Fibroblast of the aortic adventitia (primary cell): ENCODE measurements at places on chromosomes 2 and 18. TPM values are rescaled to one million over a fixed set of nuclear protein-coding genes. Genes with fewer than 3 reads are reported as not detected.

CFAP65 gene
- not detected in 2 replicates for total RNA-seq

SETBP1 gene
- total RNA-seq, result 10.5 and 15.0 TPM in 2 replicates

GRCh38 chr2:53941749-53942148, 29.0 kb downstream of the PSME4 start:
- DNase-seq, result no peak

DNA sequence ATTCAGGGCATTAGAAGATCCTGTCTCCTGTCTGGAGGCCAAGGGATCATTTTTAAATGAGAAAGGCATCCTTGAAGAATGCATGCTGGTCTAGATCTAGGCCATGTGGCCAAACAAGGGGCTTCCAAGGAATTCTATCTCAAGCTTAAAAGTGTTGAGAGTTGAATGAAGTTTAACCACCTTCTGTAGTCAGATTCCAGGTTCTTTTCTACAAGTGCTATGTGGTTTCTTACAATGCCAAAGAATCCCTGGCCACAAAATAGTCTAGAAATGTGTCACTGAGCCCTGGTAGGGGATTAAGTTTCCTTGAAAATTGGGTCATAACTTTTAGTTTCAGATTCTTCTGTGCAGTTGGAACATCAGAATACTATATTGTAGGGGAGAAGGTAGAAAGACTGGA, 640.7 kb upstream of the ACVR2A start:
- peak; percentile 72 for DNase-seq
